ENCODE measurements at places on chromosomes 13 and 19. TPM values are rescaled to one million over a fixed set of nuclear protein-coding genes. Genes with fewer than 3 reads are reported as not detected.

Gene ZNF534
- total RNA-seq, result not detected

Gene UBE2L5
- not detected for total RNA-seq

Gene SPACA4
- total RNA-seq, result not detected

Gene LILRB1
- total RNA-seq, result not detected

Gene MRI1
- total RNA-seq, result 58.0 TPM

Gene PRRG2
- total RNA-seq, result 3.1 TPM

Gene LHFPL6
- 20.6 TPM for total RNA-seq

Gene RAB3D
- 44.4 TPM for total RNA-seq

Gene F7
- not detected for total RNA-seq

Gene MIA
- not detected for total RNA-seq

Gene RPS28
- 149 TPM for total RNA-seq

Gene LGALS4
- 0.13 TPM for total RNA-seq

Gene KLHL1
- total RNA-seq, result not detected

Gene RASIP1
- total RNA-seq, result 82.9 TPM

Gene PCDH9
- total RNA-seq, result 4.5 TPM

Gene POLR1G
- 22.0 TPM for total RNA-seq

Gene ARL11
- 0.22 TPM for total RNA-seq

Gene ARHGAP33
- total RNA-seq, result 4.0 TPM

Gene VSTM1
- total RNA-seq, result not detected

Gene SLC25A41
- 0.27 TPM for total RNA-seq

Gene OVOL3
- not detected for total RNA-seq

Gene LENG9
- 3.6 TPM for total RNA-seq

Gene ZNF324
- 11.2 TPM for total RNA-seq

Gene B3GNT3
- total RNA-seq, result not detected

Gene RNF225
- total RNA-seq, result 0.14 TPM

Gene C1QTNF9
- total RNA-seq, result not detected

Gene OSCAR
- not detected for total RNA-seq

Gene ZNF229
- total RNA-seq, result 12.8 TPM

Gene NLRP11
- total RNA-seq, result not detected

Gene SPIB
- not detected for total RNA-seq

Gene NLRP4
- total RNA-seq, result not detected

Gene RPL18A
- 1,499 TPM for total RNA-seq

Gene IFNL1
- not detected for total RNA-seq

Gene FAM216B
- total RNA-seq, result not detected

Gene SSC5D
- 0.79 TPM for total RNA-seq

Gene CEACAM19
- total RNA-seq, result 3.2 TPM

Gene ZNF563
- 0.43 TPM for total RNA-seq

Gene WDR88
- not detected for total RNA-seq
